Brain (organoid and tissue), 16 donors: ENCODE measurements at places on chromosomes 4 and X. TPM values are rescaled to one million over a fixed set of nuclear protein-coding genes. Genes with fewer than 3 reads are reported as not detected.

GRCh38 chr4:11431111-11431510 is 2.4 kb upstream of the HS3ST1 start:
- DNase-seq, result no peak

- DNase-seq, result peak; percentile 11
Observed at GRCh38 chr4:113901994-113902787, 77.3 kb downstream of the ARSJ start.

DNA sequence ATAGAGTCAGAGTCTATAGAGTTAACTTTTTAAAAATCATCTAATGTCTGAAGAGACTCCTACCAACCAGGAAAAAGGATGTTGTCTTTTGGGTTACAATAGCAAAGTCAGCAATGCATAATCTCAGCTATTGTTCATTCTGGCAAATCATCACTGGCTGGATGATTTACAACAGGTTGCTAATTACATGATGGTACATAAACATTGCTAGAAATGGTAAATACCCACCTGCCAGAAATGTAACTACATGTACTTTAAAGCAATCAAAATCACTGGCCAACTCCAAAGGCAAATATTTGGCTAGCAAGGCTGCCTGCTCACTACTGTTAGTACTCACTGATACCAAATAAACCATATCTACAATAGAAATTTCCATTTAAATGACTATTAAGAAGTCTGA is 91.1 kb downstream of the PPP3CA start:
- no peak for DNase-seq

DNA sequence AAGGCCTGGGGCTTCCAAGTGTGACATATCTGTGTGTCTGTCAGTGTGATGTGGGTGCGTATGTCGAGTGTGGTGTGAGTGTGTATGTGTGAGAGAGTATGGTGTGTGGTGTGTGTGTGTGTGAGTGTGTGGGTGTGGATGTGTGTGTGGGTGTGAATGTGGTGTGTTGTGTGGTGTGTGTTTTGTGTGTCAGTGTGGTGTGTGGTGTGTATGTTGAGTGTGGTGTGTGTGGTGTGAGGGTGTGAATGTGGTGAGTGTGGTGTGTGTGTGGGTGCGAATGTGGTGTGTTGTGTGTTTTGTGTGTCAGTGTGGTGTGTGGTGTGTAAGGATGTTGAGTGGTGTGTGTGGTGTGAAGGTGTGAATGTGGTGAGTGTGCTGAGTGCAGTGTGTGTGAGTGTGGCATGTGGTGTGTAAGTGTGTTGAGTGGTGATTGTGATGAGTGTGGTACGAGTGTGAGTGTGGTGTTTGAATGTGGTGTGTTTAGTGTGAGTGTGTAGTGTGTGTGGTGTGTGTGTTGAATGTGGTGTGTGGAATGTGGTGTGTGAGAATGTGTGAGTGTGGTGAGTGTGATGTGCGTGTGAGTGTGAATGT is 61.6 kb upstream of the SORCS2 start:
- DNase-seq, result no peak

- no peak for DNase-seq
Observed at GRCh38 chr4:7227008-7227407, 34.7 kb downstream of the SORCS2 start.

DNA sequence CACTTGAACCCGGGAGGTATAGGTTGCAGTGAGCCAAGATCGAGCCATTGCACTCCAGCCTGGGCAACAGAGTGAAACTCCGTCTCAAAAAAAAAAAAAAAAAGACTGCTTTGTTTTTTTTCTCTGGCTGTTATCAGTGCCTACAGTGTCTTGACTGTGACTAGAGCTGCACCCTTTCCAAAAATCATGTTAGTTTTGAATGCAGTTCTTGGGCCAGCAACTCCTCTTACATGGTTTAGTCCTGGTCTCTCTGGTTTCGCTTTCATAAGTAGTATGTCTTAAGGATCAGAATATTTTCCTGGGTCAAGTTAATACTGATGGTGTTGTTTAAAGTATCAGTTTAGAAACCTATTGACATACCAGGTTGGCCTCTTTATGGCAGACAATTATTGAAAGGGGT is 34.2 kb upstream of the NALF2 start:
- no peak for DNase-seq

DNA sequence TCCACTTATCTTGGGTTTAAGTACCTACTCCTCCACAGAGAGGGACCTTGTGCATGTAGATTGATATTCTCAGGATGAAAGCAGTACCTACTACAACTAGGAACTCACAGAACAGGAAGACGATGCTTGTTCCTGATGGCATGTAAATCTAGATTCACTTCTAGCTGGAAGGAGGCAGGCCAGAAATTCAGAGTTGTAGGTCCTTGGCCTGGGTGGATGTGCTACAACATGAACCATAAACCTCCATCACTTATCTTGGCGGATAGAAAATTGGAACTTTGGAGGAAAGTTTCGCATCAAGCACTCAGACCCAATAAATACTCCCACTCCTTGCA is 9.3 kb upstream of the SMIM20 start:
- DNase-seq, result no peak

- DNase-seq, result no peak
Observed at GRCh38 chr4:34170946-34171345, 2073.4 kb downstream of the ARAP2 start.

The ELK1 gene
- 74.2 TPM for polyA plus RNA-seq

DNA sequence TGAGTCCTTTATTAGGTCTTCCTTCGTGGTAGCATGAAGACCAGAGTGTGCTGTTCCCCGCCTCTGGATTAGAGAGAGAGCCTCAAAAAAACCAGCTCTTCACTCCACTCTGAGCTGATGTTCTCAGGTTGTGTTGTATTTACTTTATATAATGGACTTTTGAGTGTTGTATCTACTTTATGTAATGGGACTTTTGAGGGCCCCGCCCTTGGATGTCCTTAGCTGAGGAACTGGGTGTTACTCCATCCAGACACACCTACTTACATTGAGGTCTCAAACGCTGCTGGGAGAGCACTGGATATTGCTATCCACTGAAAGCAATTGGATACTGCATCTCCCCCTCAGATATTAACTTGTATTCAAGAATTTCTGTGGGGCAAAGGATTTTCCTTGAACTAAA is 28.2 kb downstream of the ATP8A1 start:
- DNase-seq, result no peak

The RBM46 gene
- polyA plus RNA-seq, result not detected

The RASL11B gene
- polyA plus RNA-seq, result 9.4 TPM

DNA sequence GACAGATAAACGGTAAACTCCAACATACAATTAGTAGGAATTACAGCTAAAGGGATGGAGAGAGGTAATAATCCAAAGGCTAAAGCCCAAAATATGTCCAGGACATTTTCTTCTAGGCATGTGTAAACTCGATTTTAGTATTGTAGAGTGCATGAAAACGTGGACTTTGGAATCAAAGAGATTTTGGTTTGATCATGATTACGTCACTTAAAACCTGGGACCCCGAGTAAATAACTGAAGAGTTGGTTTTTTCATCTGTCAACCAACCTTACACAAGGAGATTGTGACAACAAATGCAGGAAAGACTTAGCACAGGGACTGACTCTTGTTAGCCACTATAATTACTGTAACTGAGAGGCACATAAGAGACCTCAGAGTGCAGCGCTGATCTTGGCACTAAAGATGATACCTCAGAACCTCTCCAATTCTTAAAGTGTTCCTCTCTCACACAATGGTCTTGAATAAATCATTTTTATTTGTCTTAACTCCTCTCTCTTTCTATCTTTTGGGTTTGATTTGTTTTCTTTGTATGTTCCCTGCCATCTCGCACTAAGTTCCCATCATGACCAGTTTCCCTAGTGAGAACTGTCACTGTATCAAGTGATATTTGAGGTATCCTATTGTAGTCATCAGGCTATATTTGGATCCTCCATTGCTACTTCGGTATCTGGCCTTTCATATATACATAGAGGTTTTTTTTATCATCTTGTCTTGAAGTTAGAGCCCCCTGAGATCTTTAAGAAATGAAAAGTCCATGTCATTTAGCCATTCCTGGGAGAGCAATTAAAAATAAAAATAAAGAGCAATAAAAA is 32.2 kb upstream of the MSL3 start:
- DNase-seq, result no peak

DNA sequence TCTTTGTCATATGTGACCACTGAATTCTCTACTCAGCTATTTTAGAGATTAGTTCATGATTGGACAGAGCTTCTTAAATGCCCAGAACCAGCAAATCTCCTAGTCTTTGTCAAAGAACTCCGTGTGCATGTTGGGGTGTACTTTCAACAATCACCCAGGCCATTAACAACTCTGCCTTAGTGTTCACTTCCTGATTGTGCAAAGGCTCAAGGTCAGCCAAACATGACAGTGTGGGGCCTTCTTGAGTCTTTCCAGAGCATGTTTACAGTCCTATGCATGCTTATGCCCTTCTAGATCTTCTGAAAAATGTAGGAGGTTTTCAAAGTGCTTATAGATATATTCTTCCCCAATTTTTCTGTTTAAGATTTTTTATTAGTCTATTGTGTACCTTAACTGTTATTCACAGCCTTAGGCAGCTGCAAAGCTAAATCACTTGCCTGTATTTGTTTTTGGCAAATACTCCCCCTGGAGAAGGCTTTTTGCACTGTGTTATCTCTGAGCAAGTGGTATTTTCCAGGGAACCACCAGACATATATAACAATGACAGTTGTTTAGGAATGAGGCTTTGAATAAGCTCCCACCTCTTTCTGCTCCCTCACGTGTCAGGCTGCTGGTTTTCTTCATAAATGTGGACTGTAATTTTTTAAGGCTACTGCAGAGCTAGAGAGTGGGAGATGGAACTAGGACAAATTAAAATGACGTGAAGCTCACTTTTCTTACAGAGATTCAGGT is 24.0 kb upstream of the DRP2 start:
- no peak for DNase-seq

The CENPVL1 gene
- not detected for polyA plus RNA-seq

DNA sequence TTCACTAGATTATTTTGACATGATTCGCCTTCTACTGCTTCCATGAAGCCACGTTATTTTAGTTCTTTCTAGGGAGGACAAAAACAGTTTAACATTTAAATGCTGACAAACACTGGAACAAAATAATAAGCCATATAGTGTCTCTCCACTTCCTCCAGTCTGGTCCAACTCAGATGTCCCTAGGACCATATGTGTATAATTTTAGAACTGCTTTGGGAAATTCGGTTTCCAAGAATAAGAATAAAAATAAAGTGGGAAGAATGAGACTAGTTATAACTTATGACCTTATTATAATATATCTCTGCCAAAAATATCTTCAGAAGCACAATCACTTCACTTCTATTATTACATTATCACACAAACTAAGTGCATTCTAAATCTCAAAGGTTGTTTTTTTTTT is 164.4 kb upstream of the POF1B start:
- DNase-seq, result no peak

The PCDH18 gene
- 2.2 TPM for polyA plus RNA-seq

DNA sequence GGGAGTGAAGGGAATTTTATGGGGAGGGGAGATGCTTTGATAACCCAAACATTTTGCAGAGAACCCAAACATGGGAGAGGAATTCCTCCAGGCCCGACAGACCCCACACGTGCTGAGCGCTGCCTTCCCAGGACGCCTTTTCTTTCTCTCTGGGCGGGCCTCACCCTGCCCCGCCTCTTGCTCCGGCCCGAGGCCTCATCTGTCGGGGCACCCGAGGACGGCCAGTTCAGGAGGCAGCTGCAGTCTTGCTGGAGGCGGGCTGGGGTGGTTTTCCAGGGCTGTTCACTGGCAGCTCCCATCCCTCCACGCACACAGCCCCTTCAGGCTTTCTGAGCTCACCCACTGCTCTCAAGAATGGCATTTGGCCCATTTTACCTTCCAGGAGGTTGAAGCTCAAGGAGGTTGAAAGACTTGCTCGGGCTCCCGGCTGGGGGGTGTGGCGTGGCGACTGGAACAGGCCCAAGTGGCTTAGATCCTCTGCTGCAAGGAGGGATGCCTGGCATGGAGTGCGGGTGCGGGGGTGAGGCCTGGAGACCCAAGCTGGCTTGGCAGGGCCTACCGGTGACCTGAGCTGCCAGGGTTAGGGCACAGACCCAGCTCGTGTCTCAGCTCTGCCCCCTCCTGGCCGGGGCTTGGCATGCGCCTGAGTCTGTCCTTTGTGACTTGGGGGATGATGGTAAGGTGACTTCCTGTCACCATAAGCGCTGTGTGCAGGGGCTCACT is 99.2 kb downstream of the PSAPL1 start:
- no peak for DNase-seq

- peak; percentile 82 for DNase-seq
Observed at GRCh38 chrX:101287402-101287801, 3.7 kb downstream of the TAF7L start.

The SYTL4 gene
- polyA plus RNA-seq, result 11.0 TPM

- DNase-seq, result no peak
Observed at GRCh38 chr4:3630598-3631543, 98.6 kb upstream of the LRPAP1 start.

DNA sequence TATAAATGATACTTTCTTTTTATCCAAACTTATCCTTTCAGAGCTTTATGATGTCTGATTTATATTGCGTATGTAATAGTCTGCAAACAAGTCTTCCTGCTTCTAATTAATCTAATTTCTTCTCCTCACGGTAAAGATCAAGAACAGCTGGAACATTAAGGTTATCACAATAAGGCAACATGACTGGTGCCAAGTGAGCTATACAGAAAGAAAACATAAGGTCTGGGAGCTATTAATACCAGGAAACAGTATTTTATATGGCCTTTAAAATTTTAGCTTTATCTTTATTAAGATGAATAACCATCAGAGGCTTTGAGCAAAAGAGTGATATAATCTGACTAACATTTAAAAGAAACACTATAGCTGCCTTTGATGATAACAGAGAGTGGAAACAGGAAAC is 28.7 kb upstream of the CABS1 start:
- no peak for DNase-seq

DNA sequence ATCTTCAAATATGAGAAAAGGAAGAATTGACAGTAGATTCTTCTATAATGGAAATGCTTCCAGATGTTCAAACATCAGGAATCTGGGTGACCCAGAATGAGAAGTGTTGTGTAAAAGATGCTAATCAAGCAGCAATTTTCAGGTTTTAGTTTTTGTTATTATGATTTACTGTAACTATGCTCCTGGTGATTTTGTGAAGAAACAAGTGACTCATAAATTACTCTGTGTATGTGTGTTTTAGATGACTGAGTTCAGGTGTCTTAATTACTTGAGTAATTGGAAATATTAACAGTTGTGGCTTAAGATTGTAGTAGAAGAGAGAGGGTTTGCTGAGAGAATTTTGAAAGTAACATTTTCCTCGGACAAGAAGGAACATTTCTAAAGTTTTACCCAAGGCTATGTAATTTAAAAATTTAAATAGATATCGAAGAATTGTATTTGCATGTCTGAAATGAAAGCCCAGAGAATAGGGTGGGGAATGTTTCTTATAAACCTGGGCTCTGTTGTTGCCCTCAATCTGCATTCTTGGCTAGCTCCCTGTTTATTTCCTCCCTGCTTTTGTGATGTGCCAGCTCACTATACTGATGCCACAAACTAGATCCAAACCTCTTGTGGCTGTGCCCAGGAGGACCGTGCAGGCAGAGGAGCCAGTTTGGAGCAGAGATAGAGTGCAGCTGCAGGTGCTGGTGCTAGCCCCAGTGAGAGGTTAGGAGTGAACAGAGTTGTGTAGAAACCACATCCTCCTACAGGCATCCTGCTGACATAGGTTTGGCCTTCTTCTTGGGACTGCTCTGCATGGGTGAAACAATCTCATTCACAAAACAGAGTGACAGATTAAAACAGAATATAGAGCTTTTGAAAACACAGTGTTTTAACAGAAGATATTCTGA is 25.4 kb upstream of the TNIP3 start:
- DNase-seq, result no peak
